ENCODE measurements at places on chromosomes 12 and 14.

DNA sequence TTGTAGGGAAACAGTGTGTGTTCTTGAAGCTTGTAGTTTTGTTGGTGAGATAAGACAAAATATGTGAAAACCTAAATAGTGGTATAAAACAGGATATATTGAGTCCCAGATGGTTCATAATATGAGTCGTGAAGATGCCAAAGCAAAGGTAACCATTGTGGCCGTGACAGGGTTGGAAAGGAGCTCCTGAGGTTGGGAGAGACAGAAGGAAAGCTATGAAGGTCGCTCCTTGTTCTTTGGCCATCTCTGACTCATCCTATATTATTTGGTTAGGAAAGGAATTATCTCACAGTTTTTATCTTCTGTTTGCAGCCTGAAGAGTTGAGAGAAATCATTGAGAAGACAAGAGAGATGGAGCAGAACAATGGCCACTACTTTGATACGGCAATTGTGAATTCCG, 27.1 kb downstream of the ATP6V1D start:
- DNase-seq, result no peak

DNA sequence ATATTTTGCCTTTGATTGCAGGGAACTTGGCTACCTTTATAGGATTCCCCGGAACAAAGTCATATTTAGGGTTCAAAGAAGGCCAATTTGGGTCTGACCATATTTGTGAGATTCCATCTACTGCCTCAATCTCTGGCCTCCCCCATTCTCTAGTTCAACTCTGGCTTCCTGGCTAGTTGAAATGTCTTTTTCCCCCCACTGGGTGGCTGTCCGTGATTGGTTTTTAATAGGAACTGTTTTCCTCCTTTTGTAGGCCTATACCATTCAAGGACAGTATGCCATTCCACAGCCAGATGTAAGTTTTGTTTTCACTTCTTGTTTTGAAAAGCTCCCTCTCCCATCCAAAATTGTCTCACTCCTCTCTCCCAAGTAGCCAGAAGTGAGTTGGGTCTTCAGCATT, 13.8 kb downstream of the PCBP2 start:
- no peak for DNase-seq

GRCh38 chr12:123067654-123068053, 83.2 kb downstream of the PITPNM2 start:
- DNase-seq, result no peak

GRCh38 chr12:98464190-98464589, 51.2 kb upstream of the TMPO start:
- DNase-seq, result no peak

DNA sequence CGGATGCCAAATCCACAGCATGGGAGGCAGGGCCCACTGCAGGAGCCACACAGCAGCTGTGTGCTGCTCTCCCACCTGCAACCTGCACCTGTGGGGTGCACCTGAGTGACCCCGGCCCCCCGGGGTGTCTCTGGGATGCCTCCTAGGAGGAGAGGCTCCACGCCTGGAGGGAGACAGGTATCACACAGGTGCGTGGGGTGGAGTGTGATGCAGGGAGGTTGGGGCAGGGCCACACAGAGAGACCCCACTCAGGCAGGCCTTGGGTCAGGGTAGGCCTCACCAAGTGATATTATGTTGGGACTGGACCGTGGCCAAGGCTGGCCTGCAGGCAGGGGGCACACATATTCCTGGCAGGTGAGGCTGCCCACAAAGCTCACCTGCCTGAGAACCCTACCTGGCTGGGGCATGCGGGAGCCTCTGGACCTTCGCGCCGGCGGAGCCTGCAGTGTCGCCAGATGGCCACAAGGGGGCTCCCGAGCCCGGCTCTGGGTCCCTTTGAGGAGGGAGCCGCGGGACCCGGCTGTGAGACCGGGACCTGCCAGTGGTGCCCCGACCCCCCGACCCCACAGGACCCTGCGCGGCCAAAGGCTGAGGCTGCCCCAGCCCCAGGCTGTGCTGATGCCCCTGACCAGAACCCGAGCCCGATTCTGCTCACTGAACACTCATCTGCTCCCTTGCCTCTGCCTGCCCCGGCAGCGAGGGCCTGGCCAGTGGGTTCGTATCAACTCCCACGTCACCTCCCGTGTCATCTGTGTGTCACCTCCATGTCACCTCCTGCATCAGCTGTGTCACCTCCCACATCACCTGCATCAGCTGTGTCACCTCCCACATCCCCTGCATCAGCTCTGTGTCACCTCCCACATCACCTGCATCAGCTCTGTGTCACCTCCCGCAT, 11.4 kb downstream of the TMEM121 start:
- peak; percentile 73 for DNase-seq

DNA sequence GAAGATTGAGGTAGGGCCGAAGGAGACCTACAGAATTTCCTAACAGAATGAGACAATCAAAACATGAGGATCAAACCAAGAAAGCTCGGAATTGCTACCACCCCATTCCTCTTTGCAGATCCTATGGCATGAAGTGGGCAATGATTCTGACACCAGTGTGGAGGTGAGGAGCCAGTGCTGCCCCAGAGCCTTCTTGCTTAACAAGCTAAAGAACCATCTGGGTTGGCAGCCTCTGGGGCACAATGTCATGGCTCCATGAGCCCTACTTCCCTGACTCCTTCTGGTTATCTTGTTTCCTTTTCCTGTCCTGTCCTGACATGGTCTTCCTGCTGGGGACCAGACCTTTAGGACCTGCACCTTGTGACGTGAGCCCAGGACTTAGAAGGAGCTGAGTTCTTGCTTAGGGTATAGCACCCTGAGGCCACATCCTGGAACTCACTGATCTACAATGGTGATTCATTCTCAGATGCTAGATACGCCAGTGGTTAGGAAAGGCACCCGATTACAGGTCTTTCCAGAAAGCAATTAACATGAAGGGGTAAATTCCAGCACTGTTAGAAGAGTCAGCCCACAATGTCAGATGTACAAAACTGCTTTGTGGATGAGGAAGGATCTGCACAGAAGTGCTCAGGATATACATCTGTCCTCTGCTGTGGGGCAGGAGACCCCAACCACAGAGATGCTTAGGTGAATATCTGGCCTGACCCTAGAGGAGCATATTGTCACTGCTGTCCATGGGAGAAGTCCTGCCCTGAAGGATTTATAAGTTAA, 324.2 kb downstream of the ZFP36L1 start:
- no peak for DNase-seq

GRCh38 chr12:32549675-32550079, 129.4 kb upstream of the DNM1L start:
- no peak for DNase-seq

DNA sequence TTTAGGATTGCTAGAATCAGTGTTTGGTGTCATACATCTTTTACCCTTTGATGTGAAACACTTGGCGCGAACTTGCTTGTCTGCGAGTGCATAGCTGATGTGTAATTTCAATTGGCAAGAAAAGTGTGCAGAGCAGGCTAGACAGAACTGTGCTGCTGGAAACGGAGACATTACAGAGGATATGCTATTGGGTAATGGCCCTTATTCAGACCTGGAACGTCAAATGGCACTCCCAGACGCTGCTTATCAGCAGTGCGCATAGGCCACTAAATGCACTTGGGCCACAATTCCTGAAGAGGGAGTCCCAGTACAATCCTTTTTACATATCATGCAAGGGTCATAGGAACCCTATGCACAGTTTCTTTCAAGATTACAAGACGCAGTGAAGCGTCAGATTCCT, 15.7 kb upstream of the SLC10A1 start:
- DNase-seq, result no peak

DNA sequence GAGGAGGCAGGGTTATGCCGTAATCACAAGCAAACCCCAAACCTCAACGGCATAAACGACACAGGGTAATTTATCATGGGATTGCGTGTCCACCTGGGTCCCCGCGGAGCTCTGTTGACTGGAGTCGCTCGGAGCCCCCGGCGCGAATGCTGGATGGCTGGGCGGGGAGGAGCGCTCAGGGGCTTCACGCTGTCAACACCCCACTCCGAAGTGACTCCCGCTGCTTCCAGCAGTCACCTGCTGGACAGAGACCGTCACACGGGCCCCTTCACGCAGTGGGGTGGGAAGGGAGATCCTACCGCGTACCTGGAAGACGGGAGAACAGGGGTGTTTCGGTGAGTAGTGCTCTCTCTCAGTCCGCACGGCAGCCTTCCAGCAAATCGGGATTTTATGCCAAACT, 4.4 kb upstream of the GALNT9 start:
- DNase-seq, result no peak

DNA sequence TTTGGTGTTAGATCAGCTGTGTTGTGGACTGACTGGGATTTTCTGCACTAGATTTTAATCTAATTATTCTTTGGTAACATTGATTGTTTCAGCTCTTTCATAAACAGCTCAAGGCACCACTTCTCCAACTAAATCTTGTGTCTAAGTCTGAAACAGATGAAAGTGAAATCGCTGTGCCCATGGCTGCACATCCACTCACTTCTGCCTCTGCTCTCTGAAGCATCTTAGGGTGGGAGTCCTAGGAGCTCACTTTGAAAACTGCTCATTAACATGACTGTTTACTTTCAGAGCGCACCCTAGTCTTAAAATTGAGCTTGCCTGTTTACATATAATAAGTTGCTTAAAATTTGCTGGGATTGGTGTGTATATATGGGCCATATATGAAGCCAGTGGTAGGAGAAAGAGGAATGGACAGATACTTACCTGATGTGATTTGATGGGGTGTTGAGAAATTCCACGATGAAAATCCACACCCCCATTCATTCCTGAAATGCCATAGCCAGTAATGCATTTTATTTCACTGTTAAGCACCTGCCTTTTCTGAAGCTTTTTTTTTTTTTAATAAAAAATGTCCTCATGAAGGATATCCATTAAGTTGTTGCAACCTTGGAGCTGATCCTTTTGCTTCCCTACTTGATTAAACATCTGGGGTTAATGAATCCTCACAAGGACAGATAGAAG, 52.8 kb downstream of the PPFIBP1 start:
- DNase-seq, result no peak

GRCh38 chr14:59328454-59328853, 136.7 kb downstream of the GPR135 start:
- no peak for DNase-seq

DNA sequence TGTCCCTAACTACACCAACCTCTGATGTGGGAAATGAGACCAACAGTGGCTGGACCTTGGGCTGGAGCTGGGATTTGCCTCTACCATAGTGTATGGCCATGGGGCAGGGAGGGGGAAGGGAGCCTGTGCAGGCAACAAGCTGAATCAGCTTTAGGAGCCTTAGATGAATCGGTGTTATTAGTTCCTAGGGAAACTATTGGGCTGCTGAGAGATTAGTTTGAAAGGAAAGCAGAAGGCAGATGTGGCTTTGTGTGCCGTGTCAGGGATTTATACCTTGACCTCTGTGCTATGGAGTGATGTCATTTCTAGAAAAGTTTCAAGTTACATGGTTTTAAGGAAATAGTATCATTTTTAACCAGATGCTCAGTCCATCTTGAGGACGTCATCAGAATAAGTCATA, 19.5 kb upstream of the GAS2L3 start:
- DNase-seq, result no peak

GRCh38 chr12:102896067-102896466, 21.0 kb downstream of the PAH start:
- peak; percentile 34 for DNase-seq

DNA sequence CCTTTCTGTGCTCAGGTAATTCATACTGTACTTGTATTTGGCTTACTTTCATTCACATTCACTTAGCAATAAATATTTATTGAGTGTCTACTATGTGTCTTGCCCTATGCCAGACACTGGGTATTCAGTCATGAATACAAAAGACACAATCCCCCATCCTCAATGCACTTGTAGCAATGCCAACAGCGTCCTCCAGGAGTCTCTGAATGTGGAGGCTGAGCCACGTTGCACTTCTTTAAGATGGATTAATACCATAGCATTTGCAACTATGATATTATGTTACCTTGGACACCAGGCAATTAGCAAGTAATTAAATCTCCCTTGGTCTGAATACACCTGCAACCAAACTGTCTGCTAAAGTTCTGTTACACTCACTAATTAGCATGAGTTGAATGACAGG, 58.8 kb downstream of the OTX2 start:
- DNase-seq, result no peak

GRCh38 chr12:72679147-72679757, 407.1 kb downstream of the TRHDE start:
- no peak for DNase-seq

DNA sequence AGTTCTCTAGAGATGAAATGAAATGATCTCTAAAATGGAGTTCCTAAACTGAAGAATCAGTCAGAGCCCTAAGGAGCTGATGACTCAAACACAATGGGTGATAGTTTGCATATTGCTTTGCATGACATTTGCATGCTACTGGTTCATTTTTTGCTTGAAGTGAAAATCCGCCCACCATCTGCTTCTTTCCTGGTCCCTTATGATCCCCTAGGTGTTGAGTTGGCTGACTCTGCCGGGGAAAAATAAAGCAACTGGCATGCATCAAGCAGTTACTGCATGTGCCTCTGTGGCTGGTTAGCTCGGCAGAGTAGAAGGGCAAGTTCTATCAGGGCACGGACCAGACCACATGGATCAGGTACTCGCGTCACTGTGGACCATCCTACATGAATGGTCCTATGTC, 151.1 kb downstream of the PPM1H start:
- DNase-seq, result no peak

DNA sequence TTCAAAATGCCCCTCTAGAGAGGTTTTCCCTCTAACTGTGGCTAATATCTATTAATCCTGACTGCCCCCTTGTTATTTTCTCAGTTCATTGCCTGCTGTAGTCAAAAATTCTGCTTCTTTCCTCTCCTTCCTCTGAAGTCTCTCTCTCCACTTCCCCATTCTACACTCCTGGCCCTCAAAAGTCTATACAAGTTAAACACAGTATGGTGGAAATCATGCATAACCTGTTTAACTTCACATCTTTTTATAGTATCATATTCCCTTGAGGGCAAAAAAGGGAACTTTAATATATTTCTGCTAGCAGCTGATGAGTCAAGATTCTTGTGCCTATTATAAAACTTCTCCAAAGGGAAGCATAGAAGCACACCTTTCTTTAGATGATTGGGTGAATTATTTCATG, 16.7 kb downstream of the GRIP1 start:
- no peak for DNase-seq

DNA sequence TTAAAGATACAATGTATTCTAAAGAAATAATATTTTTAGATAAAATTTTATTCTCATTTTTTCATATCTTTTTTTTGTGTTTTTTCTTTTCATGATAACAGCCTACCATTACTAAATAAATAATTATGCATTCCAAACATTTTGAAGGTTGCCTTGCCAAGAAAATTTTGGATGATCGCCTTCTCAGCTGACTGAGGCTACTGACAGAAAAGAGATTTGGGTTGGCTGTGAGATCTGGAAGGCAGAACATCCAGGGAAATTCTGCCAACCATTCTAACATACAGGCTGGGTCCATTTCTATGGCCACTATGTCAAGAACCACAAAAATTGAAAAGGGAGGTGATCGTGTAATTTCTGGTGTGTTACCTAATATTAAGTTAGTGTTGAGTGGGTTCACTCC, 48.1 kb downstream of the GALNT8 start:
- DNase-seq, result no peak

GRCh38 chr14:75591987-75592575, 13.7 kb downstream of the FLVCR2 start:
- no peak for DNase-seq

DNA sequence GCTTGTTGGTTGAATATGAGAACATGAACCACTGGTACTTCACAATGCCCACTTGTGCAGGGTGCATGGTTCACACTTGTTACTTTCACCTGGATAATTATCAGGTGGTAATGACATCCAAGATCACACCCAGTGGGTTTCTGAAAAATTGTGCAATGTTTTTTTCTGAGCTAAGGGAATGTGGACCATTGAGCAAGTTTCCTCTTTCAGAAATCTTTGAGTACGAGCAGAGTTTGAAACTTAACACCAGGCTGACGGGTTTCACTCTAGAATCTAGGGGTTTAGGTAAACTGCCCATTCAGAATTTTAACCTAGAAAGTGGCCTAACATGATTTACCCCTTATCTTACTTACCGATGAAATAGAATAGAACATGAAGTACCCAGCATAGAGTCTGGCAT, 389.6 kb downstream of the PAWR start:
- DNase-seq, result no peak

Measured in WTC11 (cell line).